ENCODE measurements at places on chromosomes 13 and 19.

DNA sequence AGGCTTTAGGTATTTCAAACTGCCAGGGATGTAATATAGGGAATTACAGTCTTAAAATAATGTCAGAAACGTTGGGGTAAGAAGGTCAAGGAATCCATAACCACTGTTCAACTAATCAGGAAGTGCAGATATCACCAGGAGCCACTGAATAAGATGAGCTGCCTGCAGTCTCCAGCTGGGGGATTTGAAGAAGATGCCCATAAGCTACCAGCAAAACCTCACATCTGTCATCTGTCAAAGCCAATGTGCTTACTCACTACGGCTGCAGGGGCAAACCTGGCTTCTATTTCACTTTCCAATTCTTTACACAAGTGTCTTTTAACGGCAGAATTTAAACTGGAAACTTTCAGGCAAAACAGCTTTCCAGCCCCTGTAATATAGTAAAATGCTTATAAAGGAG lies 1410.1 kb upstream of the ATXN8OS start:
- no peak for DNase-seq

- no peak for DNase-seq
These were observed 37.4 kb upstream of the C13orf46 start for GRCh38 chr13:114011226-114011625.

DNA sequence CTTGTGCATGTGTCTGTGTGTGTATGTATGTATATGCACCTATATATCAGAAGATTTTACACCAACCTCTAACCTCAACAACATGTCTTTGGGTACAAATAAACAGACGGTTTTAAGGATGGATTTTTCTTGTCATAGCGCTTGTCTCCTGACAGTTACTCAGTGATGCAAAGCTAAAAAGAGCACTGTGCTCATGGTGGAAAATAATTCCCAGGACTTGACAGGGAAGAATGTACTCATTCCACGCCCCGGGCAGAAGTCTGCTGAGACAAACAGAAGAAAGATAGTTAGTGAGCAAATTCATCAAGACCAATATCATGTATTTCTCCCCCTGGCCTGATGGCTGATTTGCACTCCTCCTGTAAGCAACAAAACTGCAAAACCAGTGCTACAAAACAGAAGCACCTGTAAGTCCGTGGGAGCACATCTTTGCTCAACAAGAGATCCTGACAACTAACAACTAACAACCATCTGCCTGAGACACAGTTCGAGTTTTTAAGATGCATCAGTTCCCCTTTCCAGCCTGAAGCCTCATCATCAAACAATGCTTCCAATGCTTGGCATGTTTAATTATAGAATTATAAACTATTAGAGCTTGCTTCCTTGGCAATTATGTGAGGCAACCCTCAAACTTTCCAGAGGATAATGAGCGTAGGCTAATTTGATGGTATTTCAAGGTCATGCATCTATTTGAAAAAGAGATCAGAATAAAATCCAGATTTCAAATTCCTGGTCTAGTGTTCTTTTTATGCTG lies 812.7 kb upstream of the MIR17HG start:
- DNase-seq: no peak

GRCh38 chr19:2477141-2477710 lies 1.3 kb downstream of the GADD45B start:
- no peak for DNase-seq

- no peak for DNase-seq
These were observed 3.4 kb upstream of the HNRNPA1L2 start for GRCh38 chr13:52638666-52639328.

DNA sequence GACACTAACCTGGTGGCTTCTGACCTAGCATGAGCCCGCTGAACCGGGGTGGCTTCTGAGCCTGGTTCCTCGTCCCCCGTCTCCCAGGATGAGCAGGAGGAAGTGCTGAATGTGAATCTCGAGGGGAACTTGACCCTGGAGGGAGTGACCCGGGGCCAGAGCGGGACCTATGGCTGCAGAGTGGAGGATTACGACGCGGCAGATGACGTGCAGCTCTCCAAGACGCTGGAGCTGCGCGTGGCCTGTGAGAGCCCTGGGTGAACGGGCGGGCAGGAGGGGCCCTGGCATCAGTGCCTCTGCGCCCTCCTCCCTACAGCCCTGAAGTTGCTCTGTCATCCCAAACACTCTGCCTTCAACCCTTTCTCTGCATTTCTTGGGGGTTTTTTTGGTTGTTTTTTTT lies 5.6 kb downstream of the BCAM start:
- no peak for DNase-seq

DNA sequence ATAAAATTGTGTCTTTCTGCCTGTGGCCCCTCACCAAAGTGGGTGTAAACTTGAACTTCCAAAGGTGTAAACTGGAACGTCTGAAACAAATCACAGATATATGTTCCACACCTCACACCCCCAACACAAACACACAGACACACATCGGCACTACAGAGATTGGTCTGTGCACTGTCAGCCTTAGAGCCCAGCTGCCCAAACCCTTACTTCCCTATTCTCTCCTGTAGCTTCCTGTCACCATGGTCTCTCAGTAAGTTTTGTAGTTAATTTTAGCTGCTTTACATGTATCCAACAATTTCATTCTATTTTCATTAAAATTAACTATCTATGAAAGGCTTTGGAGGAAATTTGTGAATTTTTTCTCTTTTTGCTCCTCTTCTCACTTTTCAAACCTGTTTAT lies 5.4 kb downstream of the TM9SF2 start:
- DNase-seq: no peak

- no peak for DNase-seq
These were observed 166.0 kb upstream of the UBL3 start for GRCh38 chr13:30016398-30016797.

DNA sequence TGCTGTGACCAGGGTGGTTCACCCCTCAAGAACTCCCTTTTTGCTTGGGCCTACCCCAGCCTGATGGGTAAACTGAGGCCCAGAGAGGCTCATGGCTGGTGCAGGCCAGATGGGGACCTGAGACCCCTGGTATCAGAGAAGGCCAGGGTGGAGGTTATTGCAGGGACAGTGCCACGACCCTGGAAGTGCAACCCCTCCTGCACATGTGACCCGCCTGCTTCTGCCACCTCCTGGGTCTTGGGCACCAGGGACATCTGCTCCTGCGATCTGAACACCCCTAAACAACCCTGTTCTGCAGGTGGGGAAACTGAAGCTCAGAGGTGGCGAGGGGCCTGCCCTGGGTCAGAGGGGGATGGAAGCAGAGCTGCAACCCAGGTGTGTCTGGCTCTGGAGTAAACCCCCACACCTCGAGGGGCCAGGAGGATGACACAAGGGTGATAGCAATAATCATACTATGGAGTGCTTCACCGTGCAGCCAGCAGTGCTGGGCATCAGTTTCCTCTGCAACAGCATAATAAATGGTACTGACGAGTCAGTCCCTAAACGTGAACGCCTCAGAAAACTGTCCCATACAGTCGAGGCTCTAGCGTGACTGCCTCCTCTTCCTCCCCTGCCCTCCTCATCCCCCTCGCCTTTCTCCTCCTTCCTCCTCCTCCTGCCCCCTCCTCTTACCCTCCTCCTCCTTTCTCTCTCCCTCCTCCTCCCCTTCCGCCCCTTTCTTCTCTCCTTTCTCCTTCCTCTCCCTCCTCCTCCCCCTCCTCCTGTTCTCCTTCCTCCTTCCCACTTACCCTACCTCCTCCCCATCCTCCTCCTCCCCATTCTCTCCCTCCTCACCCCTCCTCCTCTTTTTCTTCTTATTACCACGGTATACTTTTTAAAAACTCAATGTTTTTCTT lies 4.3 kb downstream of the YJEFN3 start:
- DNase-seq: no peak

DNA sequence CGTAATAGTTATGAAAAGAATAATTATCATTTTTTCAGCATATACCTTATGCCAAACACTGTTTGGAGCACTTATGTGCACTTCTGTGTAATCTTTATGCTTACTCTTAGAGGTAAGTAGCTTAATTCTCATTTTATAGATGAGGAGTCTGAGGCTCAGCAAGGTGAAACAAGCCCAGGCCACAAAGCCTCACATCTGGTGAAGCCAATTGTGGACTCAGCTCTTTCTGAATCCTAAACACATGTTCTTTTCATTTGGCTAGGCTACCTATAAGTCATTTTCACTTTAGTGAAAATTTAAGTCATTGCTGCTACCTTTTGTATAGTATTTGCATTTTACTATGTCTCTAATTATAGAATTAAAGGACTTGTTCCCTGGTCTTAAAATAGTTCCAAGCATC lies 84.0 kb downstream of the CYSLTR2 start:
- no peak for DNase-seq

- no peak for DNase-seq
These were observed 1413.8 kb upstream of the PCDH20 start for GRCh38 chr13:62829486-62829885.

GRCh38 chr13:36475468-36475867 lies 43.2 kb downstream of the CCNA1 start:
- no peak for DNase-seq

DNA sequence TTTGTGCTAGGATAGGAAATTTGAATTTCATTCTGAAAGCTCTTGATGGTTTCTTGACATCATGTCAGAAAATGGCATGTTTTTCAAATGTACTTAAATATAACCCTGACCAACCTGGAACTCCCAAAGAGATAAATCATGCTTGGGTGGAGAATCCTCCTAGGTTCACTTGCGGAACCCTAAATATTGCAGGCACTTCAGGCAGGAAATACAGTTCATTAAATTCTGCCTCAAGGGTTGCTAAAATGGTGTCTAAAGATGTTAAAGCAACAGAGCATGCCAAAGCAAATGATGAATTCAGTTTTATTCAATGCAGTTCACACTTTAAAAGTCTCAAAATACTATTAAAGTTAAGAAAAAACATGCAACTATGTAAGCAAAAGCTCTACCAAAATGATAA lies 415.9 kb downstream of the SLITRK6 start:
- no peak for DNase-seq

DNA sequence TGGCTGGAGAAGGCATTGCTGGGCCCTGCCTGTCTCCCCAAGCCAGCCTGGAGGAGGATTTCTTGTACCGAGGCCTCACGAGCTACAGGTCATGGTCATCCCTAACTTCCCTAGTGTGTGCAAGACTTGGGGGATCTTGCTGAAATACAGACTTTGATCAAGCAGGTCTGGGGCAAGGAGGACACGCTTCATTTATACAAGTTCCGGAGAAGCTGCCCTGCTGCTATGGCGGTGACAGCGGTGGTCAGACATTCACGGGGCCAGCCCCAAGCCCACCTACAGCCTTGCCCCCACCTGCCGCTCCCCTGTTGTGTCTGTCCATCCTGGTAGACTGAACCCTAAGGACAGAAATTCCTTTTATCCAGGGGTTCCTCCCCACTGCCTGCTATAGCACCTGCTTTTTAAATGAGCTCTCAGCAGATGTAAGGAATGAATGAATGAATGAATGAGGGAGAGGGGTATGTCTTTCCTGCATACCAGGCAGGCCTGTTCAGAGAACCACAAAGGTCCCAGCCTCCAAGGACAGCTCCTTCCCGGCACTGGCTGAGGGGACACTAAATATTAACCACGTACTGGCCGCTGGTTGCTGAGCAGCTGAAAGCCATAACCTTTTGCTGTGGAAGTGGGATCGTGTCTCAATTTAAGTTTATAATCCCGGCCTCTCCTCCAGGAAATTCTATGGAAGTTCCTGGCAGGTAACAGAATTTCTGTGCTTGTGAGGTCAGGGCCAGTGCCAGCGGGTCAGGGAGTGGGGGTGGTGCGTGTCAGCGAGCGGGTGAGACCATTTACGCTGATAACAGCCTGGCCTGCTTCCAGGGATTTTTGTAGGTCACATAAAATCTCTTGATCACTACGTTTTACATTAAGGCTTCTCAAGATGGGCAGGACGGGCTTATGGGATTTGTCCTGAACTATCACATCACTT lies 27.1 kb downstream of the TSSK6 start:
- DNase-seq: no peak

DNA sequence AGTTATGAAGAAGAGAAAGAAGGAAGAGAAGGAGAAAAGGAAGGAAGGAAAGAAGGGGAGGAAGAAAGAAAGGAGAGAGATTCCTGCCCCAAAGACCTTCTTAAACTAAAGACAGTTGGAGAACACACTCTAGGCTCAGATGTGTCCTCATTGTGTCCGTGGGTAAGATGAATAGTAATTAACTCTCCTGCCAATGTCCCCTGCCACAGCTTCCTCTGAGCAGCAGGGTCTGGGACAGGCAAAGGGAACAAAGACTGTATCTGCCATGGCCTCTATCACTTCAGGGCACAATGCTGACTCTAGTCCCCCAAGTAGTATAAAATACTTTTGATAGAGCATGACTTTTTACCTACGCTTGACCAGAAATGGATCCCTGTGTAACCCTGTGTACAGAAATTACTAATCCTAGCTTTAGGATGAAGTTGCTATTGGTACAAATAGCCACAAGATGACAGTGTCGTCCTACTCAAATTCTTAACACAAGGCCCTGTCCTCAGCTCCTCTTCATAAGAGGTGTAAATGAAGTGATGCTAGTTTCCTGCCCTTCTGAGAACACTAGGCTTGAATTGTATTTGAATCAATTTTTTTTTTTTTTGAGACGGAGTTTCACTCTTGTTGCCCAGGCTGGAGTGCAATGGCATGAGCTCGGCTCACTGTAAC lies 186.2 kb upstream of the GPR12 start:
- peak; percentile 57 for DNase-seq

- no peak for DNase-seq
These were observed 196.9 kb upstream of the UBL3 start for GRCh38 chr13:30047154-30047874.

- no peak for DNase-seq
These were observed 14.9 kb upstream of the RPL21 start for GRCh38 chr13:27236478-27236877.

DNA sequence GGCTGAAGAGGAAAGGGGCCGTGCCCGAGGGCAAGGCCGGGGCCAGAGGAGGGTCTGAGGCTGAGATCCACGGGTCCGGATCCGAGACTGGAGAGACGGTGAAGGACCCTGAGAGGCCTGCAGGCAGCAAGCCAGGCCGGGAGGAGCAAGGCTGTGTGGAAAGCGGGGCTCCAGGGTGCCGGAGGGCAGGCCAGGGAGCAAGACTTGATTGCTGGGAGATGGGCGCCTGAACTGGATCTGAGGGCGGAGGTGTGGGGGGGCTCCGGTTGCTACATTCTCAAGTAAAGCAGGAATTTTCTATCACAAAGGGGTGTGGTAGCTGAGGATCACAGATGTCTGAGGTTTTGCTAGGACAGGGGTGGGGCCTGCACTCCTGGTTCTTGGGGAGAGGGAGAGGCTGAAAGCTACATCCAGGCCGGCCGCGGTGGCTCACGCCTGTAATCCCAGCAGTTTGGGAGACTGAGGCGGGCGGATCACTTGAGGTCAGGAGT lies 3.8 kb downstream of the MAMSTR start:
- DNase-seq: no peak

GRCh38 chr19:48961673-48962028 lies 3.5 kb upstream of the FTL start:
- no peak for DNase-seq

- DNase-seq: no peak
These were observed 57.2 kb upstream of the ZNRF4 start for GRCh38 chr19:5397804-5398692.

- no peak for DNase-seq
These were observed 1.6 kb downstream of the ARL11 start for GRCh38 chr13:49629947-49630346.

- DNase-seq: no peak
These were observed 11.6 kb downstream of the ARRDC5 start for GRCh38 chr19:4891066-4891465.

- DNase-seq: no peak
These were observed 579.5 kb downstream of the UQCRFS1 start for GRCh38 chr19:28633319-28634018.

All from NCI-H1092 (cell line).